ENCODE measurements at places on chromosomes 7 and 10.

- no peak for DNase-seq
Measured at GRCh38 chr10:51860257-51860656, 160.9 kb upstream of the CSTF2T start.

DNA sequence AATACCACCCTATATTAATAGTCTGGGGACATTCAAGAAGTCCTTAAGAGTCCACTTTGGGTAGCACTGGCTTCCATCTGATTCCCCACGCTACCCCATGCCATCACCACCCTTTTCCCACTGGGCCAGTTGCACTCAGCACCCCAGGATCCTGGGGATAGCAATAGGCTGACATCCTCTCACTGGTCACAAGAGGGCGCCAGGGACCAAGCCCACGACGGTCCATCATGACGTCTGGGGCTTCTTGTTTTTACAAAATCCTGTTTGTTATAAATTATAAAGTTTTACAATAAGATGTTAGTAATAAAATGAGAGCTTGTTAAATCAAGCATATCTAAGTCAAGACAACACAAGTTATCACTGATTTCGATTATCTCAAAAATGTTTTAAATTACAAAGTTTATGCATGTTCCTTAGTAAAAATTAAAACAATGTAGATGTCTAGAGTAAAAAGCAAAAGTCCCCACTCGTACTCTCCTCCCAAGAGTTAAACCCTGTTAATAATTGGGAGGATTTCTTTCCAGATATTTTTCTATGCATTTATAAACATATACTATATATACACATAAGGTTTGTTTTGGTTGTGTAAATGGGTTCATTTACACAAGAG is 15.4 kb downstream of the GPNMB start:
- peak; percentile 64 for DNase-seq

DNA sequence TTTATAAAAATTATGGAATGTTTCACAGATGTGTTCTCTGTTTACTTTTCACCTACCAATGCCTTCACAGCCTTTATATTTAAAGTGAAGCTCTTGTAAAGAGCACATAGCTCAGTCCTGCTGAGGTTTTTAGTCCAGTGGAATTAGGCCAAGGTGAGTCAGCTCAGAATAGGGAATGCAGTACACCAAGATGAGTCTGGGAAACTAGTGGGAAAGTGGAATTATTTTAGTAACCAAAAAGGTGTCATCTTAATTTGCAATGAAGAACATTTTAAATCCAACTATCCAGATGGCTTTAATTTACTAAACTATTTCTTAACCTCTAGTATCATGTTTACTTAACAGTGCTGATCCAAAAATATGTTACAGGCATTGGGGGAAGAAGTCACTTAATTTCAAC is 236.3 kb upstream of the CTBP2 start:
- DNase-seq: no peak

GRCh38 chr10:70096705-70097420 is 35.8 kb downstream of the AIFM2 start:
- no peak for DNase-seq

DNA sequence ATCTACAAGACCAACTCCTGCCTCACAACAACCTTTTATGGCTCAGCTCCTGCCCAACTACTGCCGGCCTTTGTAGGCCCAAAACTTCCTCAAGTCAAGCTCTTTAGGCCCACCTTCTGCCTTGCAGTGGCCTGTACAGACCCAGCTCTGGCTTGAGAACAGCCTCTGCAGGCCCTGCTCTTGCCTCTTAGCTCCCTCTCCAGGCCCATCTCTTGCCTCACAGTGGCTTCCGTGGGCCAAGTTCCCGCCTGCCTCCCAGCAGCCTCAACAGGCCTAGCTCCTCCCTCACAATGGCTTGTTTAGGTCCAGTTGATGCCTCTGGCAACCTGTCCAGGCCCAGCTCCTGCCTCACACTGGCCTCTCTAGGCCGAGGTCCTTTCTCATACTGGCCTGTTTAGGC is 32.4 kb upstream of the VKORC1L1 start:
- peak; percentile 14 for DNase-seq

DNA sequence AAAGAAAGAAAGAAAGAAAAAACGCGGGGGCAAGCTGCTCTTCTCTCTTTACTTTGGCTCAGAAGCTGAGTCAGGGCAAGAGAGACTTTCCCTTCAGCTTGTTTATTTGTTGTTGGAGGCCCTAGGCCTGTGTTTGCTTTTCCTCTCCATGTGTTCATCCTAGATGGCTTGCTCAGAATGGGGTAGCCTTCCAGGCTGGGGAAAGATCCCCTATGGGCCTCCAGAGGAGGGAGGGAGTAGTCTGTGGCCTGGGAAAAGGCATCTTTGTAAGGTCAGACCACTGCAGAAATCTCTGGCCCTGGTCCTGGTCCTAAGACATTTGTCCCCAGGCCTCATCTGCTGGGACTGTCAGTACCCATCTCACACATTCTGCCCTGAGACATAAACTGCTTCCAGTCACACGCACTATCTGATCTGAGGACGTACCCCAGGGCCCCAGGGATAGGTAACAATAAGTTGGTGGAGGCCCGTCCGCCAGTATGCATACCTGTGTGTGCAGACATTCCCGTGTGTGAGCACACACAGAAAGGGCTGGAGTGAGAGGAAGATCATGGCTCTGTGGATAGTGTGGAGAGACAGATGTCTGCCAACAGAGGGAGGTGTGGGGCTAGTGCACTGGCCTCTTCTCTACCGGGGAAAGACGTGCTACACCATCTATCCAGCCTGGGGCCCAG is 4.9 kb upstream of the SCD start:
- peak; percentile 42 for DNase-seq

- DNase-seq: no peak
Measured at GRCh38 chr10:99708428-99709012, 23.4 kb downstream of the COX15 start.

GRCh38 chr10:120458432-120458831 is 1.4 kb downstream of the PLPP4 start:
- DNase-seq: no peak

GRCh38 chr10:21100190-21100589 is 203.1 kb upstream of the NEBL start:
- no peak for DNase-seq

DNA sequence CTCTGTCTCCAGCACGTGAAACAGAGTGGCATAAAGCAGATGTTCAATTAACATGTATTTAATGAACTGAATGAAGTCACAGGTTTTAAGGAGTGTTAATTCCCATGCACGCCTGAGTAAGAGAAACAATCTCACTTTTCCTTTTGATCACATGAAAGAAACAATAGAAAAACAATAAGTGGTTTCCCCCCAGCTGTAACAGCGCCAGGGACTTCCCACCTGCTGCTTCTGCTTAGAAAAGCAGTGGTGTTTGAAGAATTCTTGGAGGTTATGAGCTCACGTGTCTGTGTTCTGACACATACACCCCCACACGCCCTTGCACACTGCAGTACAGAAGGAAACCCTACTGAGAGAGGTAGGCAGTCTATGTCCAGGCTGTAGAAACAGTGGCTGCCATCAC is 51.3 kb upstream of the FRMD4A start:
- peak; percentile 75 for DNase-seq

DNA sequence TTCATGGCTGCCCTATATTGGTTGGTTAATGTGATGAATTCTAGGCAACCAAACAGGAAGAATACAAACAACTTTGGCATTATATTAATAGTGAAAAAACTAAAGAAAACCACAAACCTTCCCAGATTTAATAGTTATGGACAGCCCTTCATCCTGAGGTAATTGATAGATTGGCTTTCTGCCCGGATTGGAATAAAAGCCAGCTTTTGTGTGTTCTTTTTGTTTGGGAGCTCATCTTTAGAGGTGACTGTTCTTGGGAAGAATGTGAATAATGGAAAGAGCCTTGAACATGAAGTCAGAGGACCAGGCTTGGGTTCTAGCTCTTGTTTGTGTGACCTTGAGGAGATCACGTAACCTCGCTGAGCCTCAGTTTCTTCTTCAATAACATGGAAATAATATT is 92.3 kb downstream of the VTI1A start:
- no peak for DNase-seq

DNA sequence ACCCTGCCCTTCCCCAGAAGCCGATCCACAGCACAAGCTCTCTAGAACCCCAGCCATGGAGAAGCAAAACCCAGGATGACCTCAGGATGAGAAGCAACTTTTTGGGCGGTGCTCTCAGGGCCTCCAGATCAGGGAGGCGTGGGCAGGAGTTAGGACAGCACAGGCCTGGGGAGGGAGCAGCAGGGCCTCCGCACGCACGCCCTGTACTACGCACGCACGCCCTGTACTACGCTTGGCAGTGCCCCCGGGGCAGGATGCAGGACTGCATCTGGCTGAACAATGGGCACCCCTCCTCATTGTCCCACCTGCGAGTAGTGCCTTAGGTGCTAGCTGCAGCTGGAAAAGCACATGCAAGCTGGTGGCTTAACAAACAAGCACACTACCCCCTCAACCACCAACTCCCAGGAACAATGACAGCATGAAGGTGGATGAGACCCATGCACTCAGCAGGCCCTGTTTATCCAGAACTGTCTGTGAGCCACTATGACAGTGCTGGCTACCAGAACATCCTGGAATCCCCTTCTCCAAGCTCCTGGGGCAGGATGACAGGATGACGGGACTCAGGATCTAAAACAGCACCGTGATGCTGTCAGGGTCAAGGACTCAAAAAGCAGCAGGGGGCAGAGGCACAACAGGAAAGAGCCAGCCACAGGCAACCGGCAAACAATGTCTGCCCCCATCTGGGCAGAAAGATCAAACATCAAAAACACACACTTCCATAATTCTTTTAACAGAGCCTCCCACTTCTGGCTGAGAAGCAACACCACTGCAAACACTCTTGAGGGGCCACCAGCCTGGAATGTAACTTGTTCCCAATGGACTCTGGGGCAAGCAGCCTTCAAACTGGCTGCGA is 11.8 kb downstream of the PODXL start:
- DNase-seq: no peak

DNA sequence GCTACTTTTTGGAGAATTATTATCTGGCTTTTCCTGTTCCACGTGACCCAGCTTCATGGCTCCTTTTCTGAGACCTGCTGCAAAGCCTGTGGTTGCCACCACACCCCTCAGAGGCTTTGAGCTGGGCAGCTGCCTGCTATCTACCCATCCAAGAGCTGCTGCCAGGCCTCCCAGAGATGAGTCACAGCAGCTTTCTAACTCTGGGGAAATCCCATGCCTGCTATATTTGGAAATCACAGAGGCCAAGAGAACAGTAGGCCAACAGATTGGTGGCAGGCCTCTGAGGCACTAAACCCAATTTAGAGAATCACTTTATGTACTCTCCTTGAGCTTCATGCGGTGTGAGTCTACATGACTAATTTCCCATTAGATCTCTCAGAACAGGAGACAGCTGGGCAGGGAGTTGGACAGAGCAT is 35.2 kb downstream of the SGCE start:
- peak; percentile 46 for DNase-seq
